ENCODE measurements at places on chromosomes 7 and 10.

GRCh38 chr10:90817128-90817889 lies 40.5 kb downstream of the HTR7 start:
- DNase-seq = no peak

- DNase-seq = no peak
Measured at GRCh38 chr7:116216956-116217571, 6.7 kb downstream of the TES start.

DNA sequence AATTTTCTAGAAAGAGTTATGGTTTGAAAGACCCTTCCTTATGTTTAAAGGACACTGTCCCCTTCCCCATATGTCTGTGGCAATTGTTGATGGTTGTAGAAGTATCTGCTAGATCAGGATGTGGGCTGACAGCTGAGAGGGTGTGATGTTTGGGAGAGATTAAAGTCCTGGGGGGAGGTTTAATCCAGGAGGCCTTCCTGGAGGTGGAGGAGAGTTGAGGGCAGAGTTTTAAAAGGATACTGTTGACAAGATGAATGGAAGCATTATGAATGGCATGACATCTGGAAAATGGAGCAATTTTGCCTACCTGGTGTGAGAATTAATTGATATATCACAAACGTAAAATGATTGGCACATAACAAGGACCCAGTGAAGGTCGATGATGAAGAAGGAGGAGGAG lies 32.9 kb upstream of the SMC3 start:
- no peak for DNase-seq

DNA sequence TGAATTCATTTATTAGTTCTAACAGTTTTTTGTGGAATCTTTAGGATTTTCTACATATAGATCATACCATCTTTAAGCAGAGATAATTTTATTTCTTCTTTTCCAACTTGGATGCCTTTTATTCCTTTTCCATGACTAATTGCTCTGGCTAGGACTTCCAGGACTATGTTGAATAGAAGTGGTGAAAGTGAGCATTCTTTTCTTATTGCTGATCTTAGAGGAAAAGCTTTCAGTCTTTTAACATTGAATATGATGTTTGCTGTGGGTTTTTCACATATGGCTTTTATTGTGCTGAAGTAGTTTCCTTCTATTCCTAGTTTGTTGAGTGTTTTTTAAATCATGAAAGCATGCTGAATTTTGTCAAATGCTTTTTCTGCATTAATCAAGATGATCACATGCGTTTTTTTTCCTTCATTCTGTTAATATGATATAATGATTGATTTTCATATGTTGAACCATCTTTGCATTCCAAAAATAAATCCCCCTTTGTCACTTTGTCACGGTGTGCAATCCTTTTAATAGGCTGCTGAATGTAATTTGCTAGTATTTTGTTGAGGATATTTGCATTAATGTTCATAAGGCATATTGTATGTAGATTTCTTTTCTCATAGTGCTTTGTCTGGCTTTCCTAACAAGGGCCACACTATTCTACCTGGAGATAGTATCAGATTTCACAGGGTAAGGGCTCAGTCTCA lies 92.9 kb downstream of the ZNF467 start:
- DNase-seq = no peak

All from anterior cingulate cortex (tissue), 58 donors.